ENCODE measurements at places on chromosomes 16 and 17.
A peak's percentile ranks its signal among the peaks of the same experiment; 100 is the strongest.

DNA sequence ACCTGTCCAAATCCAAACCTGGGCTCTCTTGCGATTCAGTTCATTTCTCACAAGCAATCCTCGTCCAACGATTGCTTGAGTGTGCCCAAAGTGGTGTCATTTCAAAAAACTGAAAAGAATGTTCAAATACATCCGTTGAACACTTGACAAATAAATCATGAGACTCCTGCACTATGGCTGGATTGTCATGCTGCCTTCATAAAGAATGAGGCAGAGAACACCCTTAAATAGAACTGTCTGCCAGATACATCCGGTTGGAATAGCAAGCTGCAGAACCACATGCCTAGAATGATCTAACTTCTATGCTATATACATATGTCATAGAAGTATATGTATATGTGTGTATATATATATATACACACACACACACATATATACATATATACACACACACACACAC lies 55.4 kb upstream of the HAPSTR1 start:
- DNase-seq = no peak

DNA sequence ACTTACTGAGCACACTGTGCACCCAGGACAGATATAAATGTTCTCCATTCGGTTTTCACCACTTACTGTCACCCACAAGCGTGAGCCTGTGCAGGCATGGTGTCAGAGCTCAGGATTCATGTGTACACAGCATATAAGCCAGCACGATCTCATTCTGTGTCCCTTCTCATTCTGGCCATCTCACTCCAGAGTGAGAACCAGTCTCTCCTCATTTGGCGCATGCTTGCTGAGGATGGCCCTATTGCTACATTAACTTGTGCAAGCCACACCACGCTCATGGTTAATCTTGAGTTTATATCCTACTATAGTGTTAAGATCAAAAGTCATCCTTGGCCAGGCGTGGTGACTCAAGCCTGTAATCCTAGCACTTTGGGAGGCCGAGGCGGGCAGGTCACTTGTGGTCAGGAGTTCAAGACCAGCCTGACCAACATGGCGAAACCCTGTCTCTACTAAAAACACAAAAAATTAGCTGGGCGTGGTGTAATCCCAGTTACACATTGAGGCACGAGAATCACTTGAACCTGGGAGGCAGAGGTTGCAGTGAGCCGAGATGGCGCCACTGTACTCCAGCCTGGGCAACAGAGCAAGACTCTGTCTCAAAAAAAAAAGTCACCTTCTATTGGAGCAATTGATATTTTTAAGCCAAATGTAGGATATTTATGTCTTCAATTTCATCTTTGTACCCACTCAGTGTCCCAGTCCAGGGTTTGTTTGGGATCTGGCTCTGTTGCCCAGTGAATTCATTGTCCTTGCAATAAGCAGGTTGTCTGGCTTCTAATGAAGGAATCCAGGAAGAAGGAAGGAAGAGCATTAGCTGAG lies 20.9 kb downstream of the SOCS1 start:
- DNase-seq = no peak

DNA sequence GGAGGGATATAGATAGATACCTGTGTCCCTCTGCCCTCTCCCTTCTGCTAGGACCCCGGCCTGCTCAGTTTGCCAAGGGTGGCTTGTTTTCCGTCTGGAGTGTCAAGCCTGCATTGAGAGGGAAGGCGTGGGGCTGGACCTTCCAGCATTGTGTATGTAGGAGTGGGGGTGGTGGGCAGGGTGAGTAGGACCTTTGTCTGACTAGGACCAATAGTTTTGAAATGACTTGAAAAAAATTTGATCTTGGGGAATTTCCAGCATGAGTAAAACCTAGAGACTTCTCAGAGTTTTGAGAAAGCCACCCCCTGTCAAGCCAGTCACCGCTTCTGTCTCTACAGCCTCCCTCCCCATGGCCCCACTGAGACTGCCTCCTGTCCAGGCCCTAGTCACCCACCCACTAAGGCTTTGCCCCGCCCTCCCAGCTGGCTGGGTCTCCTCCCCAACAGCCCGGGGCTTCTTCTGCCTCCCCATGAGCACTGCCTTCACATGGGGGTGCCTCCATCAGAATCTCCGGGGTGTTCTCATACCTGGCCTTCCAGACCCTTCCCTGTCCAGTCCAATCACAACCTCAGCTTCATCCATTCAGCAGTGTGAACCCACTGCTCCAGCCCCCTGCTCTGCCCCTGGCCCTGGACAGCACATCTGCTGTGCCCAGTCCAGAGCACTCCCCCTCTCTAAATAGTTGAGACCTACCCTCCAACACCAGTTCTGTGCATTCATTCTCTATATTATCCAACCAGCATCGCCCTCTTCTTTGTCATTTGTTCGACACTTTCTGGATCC lies 207.0 kb downstream of the MSI2 start:
- peak; percentile 90 for DNase-seq

DNA sequence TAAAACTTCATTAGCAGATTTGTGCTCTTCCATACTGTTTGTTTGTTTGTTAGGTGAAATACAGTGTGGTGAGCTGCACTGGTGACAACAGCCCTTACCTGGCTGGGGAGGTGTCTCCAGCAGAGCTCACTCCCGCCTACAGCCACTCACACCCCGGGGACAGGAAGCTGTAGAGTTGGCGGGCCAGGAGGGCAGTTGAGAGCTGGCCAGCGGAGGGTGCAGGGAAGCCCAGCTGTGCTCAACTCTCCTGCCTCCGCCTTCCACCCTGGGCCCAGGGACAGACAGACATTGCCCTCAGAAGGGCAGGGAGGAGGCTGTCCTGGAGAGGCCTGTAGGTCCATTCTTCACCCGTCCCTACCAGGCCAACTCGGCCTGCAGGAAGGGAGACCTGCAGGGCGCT lies 48.6 kb upstream of the PVALEF start:
- no peak for DNase-seq

DNA sequence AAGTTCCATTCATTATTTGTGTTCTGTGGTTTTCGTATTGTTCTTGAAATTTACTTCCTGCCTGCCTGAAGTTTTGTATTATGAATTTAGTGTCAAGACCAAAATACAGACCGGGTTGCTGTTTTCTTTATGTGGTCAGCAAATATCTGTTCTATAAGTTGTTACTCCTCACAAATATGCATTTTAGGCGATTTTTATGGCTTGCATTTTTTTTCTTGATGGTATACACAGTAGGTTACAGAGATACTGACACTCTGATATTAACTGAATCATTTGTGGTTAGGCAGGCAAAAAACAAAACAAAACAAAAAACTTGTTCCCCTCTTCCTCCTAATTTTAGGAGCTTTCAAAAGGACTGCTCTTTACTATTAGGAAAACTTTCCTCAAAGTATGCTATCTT lies 52.6 kb downstream of the BCAS3 start:
- no peak for DNase-seq

- no peak for DNase-seq
These were observed 167.4 kb downstream of the MYO1D start for GRCh38 chr17:32709562-32709961.

- DNase-seq = peak; percentile 74
These were observed 104.6 kb downstream of the SEC14L1 start for GRCh38 chr17:77245162-77245926.

DNA sequence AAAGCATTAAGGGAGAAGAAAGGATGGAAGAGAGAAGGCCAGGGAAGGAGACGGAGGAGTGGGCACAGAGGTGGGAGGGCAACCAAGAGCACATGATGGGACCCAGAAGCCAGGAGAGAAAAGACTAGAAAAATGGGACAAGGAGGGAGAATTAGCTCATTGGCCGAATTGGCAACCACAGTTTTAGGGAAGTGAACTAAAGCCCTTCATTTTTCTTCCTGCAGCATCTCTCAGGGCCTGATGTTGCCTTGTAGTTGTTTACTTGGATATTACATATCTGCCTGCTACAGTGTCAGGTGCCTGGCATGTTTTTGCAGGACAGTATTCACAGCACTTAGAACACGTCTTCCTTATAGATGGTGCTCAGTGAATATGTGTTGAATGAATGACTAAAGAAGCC lies 19.0 kb downstream of the EMP2 start:
- no peak for DNase-seq

- DNase-seq = no peak
These were observed 277.2 kb downstream of the SNX29 start for GRCh38 chr16:12253731-12254130.

- DNase-seq = no peak
These were observed 4.6 kb downstream of the KRT34 start for GRCh38 chr17:41377546-41377945.

DNA sequence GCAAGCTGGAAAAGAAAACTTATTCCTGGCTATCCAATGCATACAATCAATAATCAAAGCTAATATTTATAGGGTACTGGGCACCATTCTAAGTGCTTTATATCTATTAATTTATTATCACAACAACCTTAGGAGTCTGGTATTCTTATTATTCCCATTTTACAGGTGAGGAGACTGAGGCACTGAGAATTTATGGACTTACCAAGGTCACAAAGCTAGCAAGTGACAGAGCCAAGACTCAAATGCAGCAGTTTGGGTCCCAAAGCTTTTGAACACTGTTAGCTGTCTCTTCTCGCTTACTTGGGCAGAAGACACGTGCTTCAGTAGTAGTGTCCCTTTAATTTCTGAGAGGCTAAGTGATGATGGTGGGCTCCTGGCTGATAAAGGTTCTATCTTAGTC lies 152.6 kb downstream of the AATF start:
- DNase-seq = no peak

GRCh38 chr16:57566436-57566835 lies 24.0 kb downstream of the ADGRG5 start:
- DNase-seq = no peak

GRCh38 chr17:4555873-4556759 lies 932 bp upstream of the MYBBP1A start:
- DNase-seq = no peak

GRCh38 chr17:76912421-76913164 lies 44.4 kb downstream of the MGAT5B start:
- no peak for DNase-seq

DNA sequence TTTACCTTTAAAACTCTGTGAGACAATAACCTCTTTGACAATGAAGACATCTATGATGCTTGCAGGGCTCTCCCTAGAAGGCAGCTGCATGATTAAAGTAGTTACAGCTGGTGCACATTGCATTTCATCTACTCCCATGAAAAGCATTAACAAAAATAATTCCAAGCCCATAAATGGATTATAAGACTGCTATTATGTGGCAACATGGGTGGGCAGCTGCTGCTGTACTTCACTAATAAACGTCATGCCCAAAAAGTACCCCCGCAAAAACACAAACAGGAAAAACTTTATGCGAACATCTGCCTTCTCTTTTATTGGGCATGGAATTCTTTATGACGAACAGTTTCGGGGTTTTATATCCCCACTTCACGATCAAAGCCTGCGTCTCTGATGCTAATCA lies 224.9 kb downstream of the CA10 start:
- DNase-seq = no peak

DNA sequence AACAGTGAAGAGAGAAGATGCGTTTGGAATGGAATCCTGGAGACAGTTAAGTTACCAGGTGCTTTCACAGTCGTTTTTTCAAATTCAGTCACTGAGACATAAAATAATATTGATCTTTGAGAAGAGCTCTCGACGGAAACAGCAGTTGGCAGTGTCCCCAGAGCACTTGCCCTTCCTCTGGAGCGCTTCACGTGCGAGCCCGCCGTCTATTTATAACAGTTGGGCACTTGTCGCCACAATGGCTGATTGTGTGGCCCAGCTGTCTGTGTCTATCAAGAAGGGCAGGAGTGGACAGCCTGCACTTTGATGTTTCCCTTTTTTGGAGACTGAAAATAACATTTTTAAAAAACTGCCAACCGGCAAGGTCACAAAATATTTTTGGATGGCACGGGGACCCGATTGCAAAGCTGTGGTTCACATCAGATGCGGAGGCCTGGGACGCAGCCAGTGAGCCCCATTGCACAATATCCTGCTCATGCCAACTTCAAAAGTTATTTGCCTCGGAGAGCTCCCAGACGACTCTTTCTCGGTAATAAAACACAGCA lies 62.9 kb downstream of the ADCY9 start:
- DNase-seq = no peak

DNA sequence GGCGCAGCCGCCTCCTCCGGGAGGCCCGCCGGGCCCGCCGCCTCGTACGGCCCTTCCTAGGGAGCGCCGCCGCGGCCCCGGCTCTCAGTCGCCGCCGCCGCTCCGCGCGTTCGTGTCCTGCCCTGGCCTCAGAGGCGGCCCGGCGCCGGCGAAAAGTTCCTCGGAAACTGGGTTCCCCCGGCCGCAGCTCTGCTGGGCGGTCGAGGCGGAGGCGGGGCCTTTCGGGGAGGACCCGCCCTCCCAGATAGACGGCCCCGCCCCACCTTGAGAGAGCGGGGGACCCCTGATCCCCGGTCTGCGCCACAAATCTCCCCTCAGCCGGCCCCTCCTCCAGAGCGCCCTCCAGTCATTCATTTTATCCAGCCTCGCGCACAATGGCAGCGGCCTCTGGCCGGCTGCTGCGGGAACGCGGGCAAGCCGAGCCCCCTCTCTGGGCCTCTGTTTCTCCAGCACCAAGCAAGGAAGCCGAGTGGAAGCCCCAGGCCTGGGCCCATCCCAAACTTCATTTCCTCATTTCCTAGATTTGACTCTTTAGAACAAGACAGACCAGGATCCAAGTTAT lies at the start of gene SREBF1:
Gene SREBF1 (minus strand): TSS at position 169 of the 562 bp plus-strand sequence. CDS start 169 bp downstream, outside the sequence.
- peak; percentile 81 for DNase-seq

- DNase-seq = no peak
These were observed 198.6 kb upstream of the EEF2KMT start for GRCh38 chr16:5296176-5296575.

- DNase-seq = peak; percentile 18
These were observed 651 bp downstream of the SHMT1 start for GRCh38 chr17:18362698-18363100.

DNA sequence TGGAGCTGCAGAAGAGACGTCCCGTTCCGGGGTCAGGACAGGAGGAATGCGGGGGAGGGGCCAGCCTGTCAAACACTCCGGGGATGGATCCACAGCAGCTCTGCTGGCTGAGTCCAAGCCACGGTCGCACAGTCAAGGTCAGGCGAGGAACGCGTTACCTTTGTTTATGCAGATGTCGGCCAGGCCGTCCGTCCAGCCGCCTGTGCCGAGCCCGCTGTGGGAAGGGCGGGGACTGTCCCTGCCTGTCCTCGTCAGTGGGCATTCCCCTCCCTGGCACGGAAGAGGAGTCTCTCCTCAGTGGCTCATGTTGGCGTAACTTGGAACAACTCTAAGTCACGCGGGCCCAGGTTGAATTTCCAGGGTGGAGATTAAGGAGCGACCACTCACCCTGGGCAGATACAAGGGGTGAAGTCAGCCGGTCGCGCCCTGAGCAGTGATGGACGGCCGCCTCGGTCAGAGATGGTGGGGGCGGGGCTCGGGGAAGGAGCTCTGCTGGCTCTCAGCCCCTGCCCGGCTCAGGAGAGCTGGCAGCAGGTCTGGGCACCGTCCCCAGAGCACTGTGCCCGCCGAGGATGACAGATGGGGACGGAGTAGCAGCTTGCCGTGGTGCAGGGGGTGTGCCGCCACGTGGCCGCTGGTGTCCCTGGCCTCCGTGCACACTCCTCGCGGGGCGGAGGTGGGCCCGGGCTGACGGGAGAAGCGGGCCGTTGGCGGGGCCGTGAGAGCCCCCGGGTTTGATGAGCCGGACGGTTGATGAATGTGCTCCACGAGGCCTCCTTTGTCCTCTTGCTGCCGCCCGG lies 7.3 kb downstream of the CACNA1H start:
- no peak for DNase-seq

Measured in GM06990 (cell line).